ENCODE measurements at places on chromosomes 2 and 18.
A peak's percentile ranks its signal among the peaks of the same experiment; 100 is the strongest.

GRCh38 chr2:37837628-37838328 lies 87.3 kb upstream of the RMDN2 start:
- no peak for DNase-seq

DNA sequence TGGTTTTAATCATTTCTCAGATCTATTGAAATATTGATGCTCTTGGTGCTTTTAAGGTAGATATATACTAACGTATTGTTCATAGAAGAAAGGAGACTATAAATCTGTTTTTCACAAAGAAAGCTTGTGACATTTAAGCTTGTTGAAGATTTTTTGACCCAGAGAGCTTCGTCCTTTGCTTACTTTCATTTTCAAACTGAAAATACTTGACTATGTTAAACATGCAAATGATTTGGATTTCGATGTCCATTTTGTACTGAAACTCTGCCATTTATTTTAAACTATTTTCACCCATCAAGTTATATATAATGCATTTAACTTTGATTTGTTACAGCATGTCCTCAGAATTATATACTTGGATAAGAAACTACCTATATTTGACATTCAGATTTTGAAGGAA lies 85.2 kb downstream of the SLC4A10 start:
- DNase-seq = no peak

- peak; percentile 76 for DNase-seq
These were observed 901 bp downstream of the ICA1L start for GRCh38 chr2:202870431-202871299.

DNA sequence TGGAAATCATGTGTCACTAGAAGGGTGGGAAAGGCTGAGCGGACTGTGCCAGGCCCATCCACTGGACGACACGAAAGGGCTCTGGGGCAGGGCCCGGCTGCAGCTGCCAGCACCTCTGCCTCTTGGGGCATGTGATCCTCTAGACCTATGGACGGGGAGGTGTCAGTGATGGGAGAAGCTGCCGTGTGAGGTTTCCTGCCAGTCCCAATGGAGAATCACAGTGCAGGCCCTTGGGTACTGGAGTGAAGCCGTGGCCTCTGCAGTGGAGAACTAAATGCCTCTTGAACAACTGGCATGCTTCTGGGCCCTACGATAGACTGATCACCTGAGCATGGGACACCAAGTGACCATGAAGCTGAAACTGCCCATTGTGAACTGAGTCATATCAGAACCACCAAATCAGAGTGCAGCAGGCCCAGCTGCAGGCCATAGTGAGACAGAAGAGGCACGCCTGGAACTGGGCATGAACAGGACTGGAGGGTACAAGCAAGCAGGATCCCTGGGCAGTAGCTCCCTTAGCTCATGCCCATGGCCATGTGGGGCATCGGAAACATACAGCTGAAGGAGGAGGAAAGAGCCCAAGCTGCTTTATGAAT lies 18.8 kb upstream of the RHOB start:
- no peak for DNase-seq

- DNase-seq = no peak
These were observed 6.5 kb downstream of the TMEM163 start for GRCh38 chr2:134712299-134712698.

DNA sequence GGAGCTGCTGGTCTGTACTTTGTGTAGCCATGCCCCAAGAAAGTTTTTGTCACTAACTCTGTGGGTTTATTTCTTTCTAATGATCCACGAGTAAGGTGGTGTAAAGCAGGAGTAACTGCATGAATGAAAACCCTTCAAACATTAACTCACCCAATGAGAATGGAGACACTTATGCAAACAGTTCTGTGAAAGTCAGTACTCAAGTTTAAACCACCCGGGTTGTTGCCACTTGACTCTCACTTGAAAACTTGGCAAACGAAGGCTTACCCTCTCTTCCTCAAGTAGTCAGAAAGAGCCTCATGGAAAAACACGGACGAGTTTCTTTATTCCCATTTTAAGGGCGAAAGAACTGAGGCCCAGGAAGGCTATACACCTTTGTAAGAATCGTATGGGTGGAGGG lies 117.5 kb downstream of the MMADHC start:
- no peak for DNase-seq

DNA sequence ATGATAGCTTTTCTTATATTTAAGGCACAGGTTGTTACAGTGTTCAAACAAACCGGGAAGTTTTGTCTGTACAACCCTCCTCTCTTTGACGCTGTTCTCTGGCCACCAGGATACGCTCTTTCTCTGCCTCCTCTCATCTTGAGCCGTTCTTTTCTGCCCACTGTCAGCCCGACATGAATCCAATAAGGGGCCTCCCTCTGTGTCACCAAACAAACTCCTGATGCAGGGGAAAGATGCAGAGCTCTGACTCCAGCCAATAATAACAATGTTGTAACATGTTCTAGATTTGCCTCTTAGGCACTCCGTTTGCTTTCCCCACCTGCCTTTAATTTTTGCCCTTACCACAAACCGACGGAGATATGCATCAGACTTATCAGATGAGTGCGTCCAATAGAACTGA lies 449.3 kb downstream of the SLC4A3 start:
- DNase-seq = no peak

GRCh38 chr2:112256654-112257053 lies 1.8 kb upstream of the ZC3H8 start:
- no peak for DNase-seq

- DNase-seq = no peak
These were observed 944.9 kb upstream of the ZEB2 start for GRCh38 chr2:145464866-145465265.

- DNase-seq = no peak
These were observed 11.2 kb upstream of the SPRED2 start for GRCh38 chr2:65443509-65444186.

- DNase-seq = no peak
These were observed 448.7 kb upstream of the VRK2 start for GRCh38 chr2:57597940-57598339.

GRCh38 chr18:9771977-9772660 lies 64.0 kb downstream of the RAB31 start:
- DNase-seq = no peak

- no peak for DNase-seq
These were observed 11.2 kb upstream of the PUM2 start for GRCh38 chr2:20361893-20362292.

GRCh38 chr2:172624996-172625395 lies 69.1 kb downstream of the PDK1 start:
- no peak for DNase-seq

- no peak for DNase-seq
These were observed 213.7 kb upstream of the ARL4C start for GRCh38 chr2:234710587-234710986.

- DNase-seq = no peak
These were observed 130.5 kb downstream of the LPIN1 start for GRCh38 chr2:11876889-11877288.

- DNase-seq = peak; percentile 74
These were observed 759.4 kb downstream of the ADCYAP1 start for GRCh38 chr18:1663879-1664705.

DNA sequence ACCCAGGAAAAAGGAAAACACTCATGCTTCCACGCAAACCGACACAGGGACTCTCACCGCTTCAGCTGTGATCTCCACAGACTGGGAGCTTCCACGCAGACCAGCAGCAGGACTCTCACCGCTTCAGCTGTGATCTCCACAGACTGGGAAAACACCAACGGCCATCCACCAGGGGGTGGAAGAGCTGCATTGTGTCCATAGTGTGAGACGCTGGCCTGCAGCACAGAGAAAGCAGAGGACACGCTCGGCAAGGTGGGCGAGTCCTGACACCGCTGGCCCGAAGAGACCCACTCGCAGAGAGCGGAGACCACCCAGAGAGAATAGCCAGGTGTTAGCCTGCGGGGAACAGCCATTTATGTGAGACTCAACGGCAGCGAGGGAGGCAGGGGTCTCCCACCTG lies 42.5 kb upstream of the NFATC1 start:
- no peak for DNase-seq

GRCh38 chr18:69205925-69206324 lies 194.8 kb upstream of the DOK6 start:
- no peak for DNase-seq

DNA sequence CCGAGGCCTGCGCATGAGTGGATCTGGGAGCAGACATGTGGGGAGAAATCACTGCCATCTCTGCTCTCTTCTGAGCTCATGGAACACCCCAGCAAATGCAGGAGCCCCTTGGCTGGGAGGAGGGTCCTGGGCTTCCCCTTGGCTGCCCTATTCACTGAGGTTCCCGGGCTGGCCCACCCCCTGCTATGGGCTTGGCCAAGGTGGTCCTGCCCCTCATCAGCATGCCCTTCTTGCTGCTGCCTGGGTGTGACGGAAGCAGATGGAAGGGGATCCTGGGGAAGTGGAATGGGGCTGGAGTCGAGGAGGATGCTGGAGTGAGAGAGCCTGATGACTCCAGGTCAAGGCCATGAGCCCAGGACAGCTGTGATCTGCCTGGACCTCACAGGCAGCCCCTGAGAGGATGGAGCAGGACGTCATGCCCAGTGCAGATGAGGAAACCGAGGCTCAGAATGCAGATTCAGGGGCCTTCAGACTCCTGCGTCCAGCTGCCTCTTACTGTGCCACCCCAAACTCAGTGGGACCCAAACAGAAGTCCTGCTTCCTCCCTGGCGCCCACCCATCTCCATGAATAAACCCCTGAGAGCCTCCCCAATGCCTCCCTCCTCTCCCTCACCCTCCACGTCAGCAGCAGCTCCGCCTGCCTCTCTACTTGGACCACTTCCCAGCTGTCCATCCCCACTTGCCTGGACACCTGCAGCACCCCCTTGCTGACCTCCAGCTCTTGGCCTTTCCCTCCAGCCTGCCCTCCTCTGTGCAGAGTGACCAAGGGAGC lies 4.0 kb downstream of the SNED1 start:
- DNase-seq = peak; percentile 9

DNA sequence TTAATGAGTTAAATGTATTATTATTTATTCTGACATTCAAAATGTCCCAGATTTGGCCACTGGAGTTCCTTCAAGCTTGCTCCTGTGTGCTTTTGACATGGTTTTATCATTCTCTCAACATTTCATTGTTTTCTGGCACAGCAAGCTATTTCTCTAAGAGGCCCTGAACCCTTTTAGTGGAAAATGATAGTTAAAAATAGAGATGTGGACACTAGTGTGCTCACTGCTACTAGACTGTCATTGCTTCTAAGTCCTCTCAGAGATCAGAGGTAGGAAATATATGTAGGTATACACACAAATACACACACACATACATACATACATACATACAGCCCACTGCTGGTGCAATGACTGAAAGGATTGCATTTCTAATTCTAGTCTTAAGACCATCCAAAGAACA lies 25.5 kb downstream of the WDPCP start:
- DNase-seq = no peak

DNA sequence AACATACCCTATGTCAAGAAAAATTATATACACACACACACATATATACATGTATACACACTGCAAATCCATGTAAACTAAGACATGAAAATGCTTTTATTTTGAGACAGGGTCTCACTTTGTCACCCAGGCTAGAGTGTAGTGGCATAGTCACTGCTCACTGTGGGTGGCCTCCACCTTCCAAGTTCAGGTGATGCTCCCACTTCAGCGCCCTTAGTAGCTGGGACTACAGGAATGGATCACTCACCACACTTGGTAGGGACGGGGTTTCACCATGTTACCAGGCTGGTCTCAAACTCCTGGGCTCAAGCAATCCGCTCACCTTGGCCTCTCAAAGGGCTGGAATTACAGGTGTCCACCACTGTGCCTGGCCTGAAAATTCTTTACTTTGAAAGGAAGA lies 617.6 kb downstream of the NYAP2 start:
- DNase-seq = no peak

DNA sequence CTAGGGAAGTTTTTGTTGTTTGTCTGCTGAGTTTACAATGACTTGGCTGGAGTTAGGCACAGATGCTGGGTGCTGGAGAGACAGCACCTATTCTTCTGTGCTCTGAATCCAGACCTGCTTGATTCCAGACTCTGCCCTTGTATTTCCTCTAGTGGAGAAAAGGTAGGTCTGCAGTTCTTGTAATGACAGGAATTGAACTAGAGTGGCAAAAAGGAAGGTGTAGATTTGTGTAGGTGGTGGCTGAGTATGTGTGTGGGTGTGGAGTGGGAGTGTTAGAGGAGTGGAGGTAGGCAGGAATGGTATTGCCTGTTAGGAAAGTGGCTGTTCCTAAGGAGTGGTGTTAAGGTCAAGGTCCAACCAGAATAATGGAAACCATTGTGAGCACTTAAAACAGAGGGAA lies 71.9 kb upstream of the LYPD6 start:
- no peak for DNase-seq

DNA sequence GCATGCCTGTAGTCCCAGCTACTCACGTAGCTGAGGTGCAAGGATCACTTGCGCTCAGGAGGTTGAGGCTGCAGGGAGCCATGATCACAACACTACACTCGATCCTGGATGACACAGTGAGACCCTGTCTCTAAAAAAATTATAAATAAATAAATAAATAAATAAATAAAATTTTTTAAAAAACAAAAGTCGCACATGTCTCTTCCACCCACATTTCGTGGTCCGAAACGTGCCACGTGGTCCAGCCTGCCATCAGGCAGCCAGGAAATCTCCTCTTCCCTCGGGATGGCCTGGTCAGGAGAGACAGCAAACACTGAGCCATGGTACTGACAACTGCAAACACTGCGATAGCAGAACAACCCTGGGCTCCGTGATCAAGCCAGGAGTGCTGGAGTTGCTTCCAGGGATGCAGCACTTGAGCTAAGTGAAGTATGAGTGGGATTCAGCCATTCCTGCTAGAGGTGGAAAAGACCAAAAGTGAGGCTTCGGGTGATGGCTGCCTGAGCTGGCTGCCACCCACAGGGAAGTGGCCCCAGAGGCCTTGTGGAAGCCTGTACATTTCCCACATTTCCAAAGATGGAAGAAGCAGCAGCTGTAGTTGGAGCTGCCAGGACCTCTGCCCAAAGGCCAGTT lies 193.1 kb downstream of the SMAD2 start:
- DNase-seq = peak; percentile 18

DNA sequence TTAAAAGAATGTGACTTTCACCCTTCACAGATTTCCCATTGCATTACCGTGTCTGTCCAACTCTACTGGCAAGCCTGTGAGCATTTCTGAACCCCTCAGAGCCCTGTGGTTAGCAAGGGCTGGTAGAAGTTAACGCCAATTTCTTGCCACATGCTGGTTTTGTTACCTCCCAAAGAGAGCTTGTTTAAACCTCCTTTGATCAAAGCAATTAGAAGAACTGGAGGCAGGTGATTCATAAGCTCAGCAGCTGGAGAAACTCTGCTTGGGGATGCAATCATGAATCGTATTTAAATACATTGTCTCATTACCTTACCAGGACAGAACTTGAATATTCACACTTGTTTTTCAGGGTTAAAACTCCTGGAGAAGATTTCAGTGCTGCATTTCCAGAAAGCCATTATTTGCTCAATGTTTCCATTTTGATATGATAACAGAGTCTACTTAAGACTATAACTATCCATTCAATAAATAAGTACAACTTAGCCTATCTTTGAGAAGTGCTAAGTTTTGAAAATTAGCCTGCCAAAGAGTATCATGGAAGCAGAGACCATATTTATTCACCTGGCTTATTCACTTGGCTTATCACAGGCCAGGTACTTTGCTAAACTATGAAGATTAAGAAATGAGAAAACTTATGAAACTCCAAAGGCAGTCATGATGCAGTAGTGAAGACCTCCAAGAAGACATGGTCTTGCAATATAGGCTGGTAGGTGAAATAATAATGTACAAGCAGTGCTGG lies 292.8 kb downstream of the INSIG2 start:
- DNase-seq = no peak

- DNase-seq = peak; percentile 69
These were observed at the start of gene WNT6 for GRCh38 chr2:218859556-218859987. Gene WNT6, plus strand, starts transcription at chr2:218859805. Its CDS starts 233 bp downstream, at chr2:218860038.

Data from D341Med (cell line).